ENCODE measurements at places on chromosomes 12 and 14.

DNA sequence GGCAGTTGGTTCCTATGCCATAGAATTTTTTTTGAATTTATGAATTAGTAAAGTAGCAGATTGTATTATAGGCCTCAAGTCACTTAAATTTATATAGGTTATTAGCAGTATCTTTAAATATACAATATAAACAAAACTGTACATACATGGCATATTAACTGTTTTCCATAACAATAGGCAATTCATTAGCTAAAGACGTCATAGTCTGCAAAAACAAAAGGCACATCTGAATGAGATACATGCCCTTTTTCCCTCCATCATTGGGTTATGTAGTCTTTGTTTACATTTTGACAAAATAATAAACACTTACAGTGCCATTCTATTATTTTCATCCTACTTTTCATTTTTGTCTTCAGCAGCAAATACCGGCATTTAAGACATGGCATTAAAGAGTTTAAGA is 1.1 kb upstream of the VCPKMT start:
- no peak for DNase-seq

- DNase-seq: no peak
Measured at GRCh38 chr12:112577473-112578329, 159.0 kb downstream of the PTPN11 start.

GRCh38 chr14:104393898-104394381 is 185.6 kb upstream of the C14orf180 start:
- peak; percentile 84 for DNase-seq

DNA sequence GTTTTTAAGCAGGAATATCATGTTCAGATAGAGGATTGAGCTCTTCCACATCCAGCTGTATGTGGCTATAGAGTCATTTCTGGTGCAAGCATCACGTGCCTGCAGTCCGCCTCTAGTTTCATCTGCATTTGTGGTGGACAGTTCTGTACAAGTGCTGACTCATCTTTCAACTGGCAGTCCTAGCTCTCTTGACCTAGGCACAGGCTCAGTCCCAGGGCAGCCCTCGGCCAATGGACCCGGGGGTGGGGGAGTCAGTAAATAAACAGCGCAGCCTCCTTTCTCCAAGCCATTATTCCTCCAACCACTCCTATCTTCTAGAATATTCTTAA is 41.8 kb upstream of the FRMD6 start:
- DNase-seq: no peak

- DNase-seq: no peak
Measured at GRCh38 chr12:31471823-31472222, 119.1 kb downstream of the DENND5B start.

- DNase-seq: no peak
Measured at GRCh38 chr14:53784688-53785087, 171.9 kb downstream of the BMP4 start.

- no peak for DNase-seq
Measured at GRCh38 chr12:21438643-21439042, 1.2 kb downstream of the PYROXD1 start.

DNA sequence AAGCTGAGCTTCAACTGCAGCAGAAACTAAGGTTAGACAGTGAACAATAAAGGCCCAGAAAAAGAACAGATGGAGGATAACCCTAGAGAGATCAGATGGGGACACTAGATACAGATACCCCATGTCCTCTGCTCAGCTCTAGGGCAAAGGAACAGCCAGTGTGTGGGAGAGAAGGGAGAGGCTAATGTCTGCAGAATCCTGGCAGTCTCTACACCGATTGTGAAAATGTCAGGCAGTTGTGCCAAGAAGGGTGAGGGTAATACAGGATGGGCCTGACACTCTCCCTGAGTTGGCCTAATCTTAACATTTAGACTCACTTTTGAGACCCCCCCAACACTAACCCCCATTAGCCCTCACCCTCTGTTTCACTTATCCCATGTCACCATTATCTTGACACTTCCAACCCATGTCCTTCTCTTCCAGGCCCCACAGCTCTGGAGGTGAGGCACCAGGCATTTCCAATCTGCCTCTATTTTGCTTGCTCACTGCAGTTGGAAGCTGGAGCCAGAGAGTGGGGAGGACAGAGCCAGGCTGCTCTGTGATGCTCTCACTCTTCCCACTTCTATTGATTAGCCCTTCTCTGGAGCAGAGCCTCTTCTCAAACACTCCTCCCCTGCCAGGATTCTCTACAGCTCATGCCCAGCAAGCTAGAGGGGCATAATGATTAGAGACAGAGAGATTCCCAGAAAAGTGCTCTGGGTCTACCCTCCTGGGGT is 3.0 kb upstream of the BLOC1S1 start:
- DNase-seq: no peak

- no peak for DNase-seq
Measured at GRCh38 chr14:40367717-40368116, 935.5 kb upstream of the FBXO33 start.

Data from stimulated activated naive CD4-positive, alpha-beta T cell (primary cell).